ENCODE measurements at places on chromosomes 11 and 22.

DNA sequence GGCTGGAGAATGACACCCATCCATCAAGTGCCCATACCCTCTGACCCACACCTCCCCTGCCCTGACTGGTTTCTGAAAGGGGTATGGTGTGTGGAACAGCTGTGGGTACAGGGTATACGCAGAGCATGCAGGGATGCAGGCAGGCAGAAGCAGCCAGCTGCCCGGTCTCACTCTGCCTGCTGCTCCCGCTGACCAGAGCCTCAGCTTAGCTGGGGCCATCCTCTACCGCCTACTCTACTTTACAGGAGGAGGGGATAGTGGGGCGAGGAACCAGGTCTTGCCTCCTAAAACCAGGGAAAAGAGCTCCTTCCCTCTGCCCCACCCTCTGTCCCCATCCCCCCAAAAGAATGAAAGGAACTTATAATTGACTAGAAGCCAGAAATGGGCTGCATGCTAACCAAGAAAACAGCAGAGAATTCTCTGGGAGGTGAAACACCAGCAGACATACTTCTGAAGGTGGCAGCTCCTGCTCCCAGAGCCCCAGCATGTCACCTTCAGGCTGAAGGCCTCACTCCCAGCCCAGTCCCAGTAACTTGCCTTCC is 13.0 kb upstream of the CHRM4 start:
- DNase-seq, result no peak

GRCh38 chr11:111069066-111069465 is 176.5 kb upstream of the POU2AF2 start:
- DNase-seq, result no peak

- no peak for DNase-seq
Observed at GRCh38 chr11:124276081-124276480, 19.9 kb downstream of the OR8G5 start.

GRCh38 chr11:25860677-25861450 is 471.1 kb upstream of the ANO3 start:
- DNase-seq, result no peak

DNA sequence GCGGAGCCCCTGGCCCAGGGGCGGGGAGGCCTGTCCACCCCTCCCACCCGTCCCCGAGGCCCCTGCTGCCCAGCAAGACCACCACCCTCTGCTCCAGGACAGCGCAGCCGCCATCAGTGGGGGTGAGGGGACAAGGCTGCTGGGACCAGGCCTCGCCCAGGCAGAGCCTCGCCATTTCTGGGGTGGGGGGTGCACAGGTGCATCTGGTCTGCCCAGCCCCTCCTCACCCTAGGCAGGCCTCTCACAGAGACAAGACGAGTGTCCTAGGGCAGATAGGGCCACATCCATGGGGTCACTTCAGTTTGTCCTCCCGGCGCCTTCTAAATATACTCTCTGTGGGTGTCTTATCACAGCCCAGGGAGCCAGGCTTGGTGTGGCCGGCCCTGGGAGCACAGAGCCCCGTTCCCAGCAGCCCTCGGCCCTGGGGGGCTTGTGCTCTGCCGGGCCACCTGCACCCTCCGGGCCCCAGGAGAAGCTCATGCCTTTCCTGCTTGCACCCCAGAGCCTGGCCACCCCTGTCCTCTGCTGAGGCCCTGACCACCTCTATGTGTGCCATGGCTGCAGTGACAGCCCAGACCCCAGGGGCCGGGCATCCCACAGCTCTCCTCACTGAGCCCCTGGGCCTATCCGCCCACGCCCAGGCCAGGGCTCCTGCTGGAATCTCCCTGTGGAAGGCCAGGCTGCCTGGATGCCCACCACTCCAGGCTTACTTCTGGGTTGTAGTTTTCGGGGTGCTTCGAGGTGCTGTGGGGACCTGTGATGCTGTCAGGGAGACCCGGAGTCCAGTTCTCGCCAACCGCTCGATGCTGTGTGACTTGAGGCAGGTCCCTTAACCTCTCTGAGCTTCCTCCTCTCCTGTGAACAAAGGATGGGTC is 70.8 kb downstream of the KCNQ1 start:
- no peak for DNase-seq

DNA sequence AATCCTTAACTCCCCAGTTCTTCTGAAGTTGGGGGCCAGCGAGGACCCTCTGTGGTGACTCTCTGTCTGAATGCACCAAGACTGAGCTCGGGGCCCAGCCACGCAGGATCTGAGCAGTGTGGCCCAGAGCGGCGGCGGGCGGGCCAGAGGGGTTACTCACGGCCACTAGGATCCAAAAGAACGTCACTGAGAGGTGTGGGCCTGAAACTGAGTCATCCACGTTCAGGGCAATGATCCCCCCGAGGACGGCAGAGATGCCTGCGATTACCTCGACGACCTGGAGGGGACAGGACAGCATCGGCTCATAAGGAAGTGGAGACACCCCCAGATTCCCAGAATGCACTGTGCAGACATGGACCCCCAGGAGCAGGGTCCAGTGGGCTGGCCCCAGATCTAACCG is 11.2 kb downstream of the MLC1 start:
- DNase-seq, result no peak

- no peak for DNase-seq
Observed at GRCh38 chr11:132047167-132047566, 676.8 kb downstream of the NTM start.

DNA sequence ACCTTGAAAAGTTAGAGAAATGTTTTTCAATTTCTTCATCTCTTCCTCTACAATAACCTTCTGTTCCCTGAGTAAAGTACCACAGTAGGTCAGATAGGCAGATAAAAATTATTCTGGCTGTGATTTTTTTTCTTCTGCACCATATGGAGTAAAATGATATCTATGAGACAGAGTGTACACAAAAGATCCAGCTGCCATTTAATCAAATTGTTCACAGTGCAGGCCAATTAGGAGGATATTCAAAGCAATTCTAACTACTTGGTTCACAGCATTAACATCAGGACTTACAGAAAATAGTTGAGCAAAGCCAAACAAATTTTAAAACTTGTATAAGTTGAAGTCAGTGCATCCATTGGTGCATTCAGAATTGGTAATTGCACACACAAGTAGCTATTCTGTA is 147.9 kb upstream of the LUZP2 start:
- no peak for DNase-seq

DNA sequence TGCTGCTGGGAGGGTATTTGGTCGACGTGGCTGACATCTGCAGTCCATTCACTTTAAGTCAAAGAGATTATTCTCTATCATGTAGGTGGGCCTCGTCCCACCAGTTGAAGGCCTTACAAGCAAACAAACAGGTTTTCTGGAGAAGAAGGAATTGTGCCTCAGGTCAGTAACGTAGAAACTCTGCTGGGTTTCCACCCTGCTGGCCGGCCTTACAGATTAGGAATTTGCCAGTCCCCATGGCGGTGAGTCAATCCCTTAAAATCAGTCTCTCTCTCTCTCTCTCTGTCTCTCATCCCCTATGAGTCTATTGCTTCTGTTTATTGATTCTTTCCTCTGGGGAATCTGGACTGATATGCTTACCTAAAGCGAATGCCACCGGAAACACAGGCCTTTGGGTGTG is 75.4 kb upstream of the FGF3 start:
- DNase-seq, result no peak

- no peak for DNase-seq
Observed at GRCh38 chr11:3161309-3161708, 3.8 kb downstream of the OSBPL5 start.

- DNase-seq, result no peak
Observed at GRCh38 chr22:47381240-47381639, 618.8 kb downstream of the TBC1D22A start.

GRCh38 chr11:77725433-77725832 is 87.8 kb upstream of the CLNS1A start:
- no peak for DNase-seq

- no peak for DNase-seq
Observed at GRCh38 chr11:88478136-88478815, 140.7 kb upstream of the CTSC start.

GRCh38 chr11:56849852-56850251 is 101.4 kb upstream of the OR9G4 start:
- no peak for DNase-seq

Measured in SIG-M5 (cell line).